T-helper 1 cell (primary cell): ENCODE measurements at places on chromosomes 5 and 9.
A peak's percentile ranks its signal among the peaks of the same experiment; 100 is the strongest.

GRCh38 chr5:31131381-31131891, 62.0 kb upstream of the CDH6 start:
- DNase-seq = no peak

- no peak for DNase-seq
Measured at GRCh38 chr5:13251623-13252376, 692.7 kb downstream of the DNAH5 start.

GRCh38 chr9:126674365-126675146, 60.8 kb downstream of the LMX1B start:
- DNase-seq = no peak

- no peak for DNase-seq
Measured at GRCh38 chr5:171794470-171794960, 8.9 kb downstream of the SMIM23 start.

- no peak for DNase-seq
Measured at GRCh38 chr9:105708405-105708804, 14.1 kb downstream of the TMEM38B start.

DNA sequence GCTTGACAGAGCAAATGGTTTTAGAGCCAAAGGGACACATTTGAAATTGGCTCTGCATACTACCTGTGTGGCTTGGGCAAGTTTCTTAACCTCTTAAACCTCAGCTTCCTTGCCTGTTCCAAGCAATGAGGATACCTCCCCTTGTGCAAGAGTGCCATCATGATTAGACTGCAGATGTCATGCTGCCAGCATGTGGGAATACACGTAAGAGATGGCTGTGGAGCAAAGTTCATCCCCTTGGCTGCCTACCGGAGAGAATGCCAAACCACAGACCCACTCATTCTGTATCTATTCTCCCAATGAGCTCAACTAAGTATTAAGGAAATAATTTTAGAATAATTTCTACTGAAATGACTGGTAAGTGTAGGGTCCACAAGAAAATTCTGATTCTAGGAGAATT, 101.3 kb downstream of the WDR41 start:
- DNase-seq = no peak

GRCh38 chr5:109614301-109614700, 75.4 kb upstream of the MAN2A1 start:
- DNase-seq = no peak

DNA sequence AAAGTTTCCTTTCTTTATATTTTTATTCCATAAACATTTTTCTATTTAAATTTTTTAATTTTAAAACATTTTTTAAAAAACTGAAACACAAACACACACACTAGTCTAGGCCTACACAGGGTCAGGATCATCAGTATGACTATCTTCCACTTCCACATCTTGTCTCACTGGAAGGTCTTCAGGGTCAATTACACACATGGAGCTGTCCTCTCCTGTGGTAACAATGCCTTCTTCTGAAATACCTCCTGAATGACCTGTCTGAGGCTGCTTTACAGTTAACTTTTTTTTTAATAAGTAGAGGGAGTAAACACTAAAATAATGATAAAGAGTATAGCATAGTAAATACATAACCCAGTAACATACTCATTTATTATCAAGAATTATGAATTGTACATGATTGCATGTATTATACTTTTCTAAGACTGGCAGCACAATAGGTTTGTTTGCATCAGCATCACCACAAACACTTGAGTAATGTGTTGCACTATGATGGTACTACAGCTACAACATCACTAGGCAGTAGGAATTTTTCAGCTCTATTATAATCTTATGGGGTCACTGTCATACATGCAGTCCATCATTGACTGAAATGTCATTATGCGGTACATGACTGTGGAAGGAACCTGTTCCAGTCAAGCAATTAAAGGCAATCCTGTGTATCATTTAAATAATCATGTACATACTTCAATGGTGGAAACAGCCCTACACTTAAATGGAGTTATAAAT, 17.4 kb upstream of the CEP120 start:
- no peak for DNase-seq

GRCh38 chr9:27602954-27603353, 29.7 kb upstream of the C9orf72 start:
- DNase-seq = no peak

- no peak for DNase-seq
Measured at GRCh38 chr5:39274398-39275085, 55.2 kb upstream of the FYB1 start.

- DNase-seq = no peak
Measured at GRCh38 chr5:61280761-61281427, 51.2 kb upstream of the ZSWIM6 start.

GRCh38 chr5:114305402-114306207, 56.3 kb upstream of the KCNN2 start:
- no peak for DNase-seq

DNA sequence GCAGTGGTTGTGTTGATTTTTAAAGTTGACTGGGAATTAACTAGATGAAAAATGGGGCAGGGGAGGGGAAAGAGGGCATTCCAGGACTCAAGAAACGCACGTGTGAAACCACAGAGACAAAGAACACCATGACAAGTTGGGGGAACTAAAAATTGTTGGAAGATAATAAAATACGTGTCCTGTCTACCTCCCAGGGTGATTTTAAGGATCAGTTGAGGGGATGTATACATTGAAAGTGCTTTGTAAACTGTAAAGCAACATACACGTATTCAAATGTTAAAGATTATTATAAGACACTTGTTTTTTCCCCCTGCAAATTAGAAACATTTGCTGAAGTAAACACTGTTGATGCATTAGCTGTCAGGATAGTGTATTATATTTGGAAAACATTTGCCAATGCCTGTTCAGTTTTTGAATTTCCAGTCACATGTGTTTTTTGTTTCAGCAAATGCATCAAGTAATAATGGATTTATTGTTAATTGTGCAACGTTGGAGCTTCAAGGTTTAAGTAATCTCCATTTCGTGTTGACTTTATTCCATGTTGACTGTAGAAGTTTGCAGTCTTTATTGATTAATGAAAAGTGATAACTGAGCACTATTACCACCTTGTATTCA, 412.7 kb downstream of the ACTL7B start:
- DNase-seq = no peak

DNA sequence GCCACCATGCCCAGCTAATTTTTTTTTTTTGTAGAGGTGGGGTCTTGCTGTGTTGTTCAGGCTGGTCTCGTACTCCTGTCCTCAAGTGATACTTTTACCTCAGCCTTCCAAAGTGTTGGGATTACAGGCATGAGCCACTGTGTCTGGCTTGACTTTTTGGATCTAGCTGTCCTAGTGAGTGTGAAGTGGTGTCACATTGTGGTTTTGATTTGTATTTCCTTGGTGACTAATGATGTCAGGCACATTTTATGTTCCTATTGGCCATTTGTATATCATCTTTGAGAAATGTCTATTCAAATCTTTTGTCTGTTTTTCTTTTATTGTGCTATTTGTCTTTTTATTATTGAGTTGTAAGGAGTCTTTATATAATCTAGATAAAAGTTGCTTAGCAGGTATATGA, 53.5 kb upstream of the MCCC2 start:
- no peak for DNase-seq

- no peak for DNase-seq
Measured at GRCh38 chr9:134854541-134854981, 26.0 kb upstream of the FCN2 start.

DNA sequence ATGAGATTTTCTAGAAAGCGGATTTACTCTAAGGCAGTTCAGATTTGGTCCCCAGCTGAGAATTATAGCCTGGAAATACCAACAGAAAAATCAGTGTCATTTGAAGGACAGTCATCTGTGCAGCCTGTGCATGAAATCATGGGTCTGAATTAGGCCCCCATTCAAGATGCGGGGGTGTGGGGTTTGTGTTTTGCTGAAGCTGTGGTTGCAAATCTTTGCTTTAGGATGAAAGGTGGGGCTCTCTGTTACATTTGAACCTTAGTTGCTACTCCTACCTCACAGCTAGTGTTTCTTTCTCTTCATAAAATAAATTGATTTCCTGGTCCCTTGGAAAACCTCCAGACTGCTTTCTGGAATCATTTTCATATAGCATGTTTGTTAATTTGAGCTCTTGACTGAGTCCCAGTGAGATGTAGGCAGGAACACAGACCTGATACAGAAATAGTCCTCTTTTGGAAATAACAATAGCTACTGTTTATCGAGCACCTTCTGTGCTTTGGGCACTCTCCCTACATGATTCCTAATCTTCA, 4.8 kb upstream of the ABL1 start:
- no peak for DNase-seq

DNA sequence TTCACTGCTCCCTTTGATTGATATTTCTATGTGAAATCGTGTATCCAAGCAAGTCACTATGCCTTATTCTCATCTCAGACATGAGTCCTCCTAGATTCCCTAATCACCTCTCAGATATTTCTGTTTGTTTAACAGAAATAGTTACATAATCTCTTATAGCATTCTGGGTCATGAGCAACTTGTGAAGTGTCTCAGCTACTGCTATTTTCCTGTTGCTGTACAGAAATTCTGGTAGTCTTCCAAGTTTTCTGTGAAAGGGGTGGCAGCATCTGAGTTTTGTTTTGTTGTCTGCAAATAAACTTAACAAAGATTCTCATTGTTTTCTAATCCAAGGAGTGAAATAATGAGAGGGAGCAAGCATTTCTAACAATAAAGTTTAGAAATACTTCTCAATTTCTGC, 256.9 kb upstream of the ST8SIA4 start:
- no peak for DNase-seq

DNA sequence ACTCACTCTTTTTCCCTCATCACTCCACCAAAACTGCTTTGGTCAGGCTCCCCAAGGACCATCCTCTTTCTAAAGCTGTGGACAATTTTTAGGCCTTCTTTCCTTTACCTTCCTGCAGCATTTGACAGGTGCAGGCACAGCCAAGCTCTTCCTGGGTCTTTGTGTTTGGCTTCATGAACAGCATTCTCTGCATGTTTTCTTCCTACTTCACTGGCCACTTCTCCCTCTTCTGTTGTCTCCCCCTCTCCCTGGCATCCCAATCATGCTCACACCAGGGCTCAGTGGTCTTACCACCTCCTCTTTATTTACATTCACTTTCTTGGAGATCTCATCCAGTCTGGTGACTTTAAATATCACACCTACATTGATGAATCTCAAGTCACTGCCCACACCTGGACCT, 51.1 kb downstream of the CTNND2 start:
- no peak for DNase-seq

GRCh38 chr5:40486437-40487275, 193.1 kb upstream of the PTGER4 start:
- peak; percentile 88 for DNase-seq

DNA sequence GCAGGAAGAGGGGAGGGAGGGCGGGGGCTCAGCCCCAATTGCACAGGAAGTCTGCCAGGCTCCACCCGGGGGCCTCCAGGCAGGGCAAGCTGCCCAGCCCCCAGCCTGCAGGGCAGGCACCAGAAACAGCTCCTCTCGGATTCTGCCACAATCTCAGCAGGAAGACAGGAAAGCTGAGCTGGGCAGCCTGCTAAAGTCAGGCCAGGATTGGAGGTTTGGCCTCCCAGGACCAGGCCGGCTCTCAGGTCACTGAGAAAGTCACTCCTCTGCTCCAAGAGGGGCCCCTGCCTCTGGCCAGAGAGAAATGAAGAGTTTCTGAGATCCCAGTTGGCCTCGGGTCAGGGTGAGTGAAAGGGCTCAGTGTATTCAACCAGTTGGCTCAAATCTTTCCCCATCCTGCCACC, 54.6 kb upstream of the STXBP1 start:
- no peak for DNase-seq

GRCh38 chr9:38082446-38083287, 13.6 kb upstream of the SHB start:
- DNase-seq = no peak

- DNase-seq = no peak
Measured at GRCh38 chr5:74538206-74538661, 102.3 kb downstream of the ENC1 start.

DNA sequence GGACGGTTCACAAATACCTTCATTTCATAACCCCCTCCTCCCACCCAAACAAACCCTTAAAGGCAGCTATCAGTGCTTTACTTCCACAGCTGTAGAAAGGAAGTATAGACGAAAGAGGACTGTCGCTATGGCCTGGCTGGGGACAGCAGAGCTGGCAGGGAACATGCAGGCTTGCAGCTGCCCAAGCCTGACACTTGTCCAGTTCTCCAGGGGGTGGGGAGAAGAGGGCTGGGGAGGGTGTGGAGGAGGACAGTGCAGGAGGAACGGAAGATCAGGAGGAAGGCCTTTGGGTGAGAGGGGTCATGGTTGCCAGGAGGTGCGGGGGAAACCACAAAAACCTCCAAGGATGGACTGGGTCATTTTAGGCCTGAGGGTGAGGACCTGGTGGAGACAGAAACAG, 25.9 kb downstream of the ARPC5L start:
- DNase-seq = no peak

- DNase-seq = no peak
Measured at GRCh38 chr9:14275331-14275730, 38.6 kb downstream of the NFIB start.

DNA sequence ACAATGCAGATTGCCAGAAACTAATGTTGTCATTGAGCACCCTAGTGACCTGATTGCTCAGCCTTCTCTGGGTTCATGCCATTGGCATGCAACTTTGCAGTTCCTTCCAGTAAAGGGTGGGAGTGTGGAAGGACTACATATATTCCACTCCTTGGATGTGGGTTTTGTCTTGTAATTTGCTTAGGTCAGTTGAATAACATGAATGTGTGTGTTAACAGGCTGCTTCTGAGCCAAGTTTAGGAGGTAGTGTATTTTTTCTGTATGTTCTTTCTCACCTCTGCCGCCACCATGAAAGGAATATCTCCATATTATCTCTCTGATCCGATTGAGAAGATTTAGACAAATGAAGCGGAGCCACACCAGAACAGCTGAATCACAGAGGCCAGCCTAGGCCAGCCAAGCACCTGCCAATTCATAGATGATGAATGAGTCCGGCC, 1929.6 kb upstream of the CDH6 start:
- no peak for DNase-seq

GRCh38 chr5:150596826-150597225, 43.6 kb upstream of the SYNPO start:
- no peak for DNase-seq

DNA sequence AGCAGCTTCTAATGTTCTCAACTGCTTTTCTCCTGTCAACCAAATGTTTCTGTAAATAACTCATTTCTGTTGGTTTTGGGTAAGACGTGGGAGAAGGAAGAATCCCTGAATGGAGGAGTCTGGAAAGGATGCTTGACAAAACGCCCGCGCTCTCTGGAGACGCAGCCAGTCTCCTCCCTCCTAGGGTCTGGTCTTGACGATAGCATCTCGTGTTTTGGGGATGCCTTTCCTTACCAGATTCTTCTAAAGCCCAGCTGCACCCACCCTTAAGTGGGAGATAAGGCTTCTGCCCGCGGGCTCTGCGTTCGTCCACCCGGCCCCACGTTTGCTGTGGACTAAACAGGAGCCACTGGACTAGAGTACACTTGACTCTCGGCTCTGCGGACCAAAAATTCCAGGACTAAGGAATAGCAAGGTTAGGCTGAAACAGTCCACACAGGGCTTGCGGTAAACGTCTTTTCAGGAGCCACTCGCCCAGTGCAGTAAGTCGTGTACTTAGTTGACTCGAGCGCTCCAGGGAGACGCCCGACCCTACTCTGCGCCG, 491 bp upstream of the CTSL start:
- DNase-seq = no peak

DNA sequence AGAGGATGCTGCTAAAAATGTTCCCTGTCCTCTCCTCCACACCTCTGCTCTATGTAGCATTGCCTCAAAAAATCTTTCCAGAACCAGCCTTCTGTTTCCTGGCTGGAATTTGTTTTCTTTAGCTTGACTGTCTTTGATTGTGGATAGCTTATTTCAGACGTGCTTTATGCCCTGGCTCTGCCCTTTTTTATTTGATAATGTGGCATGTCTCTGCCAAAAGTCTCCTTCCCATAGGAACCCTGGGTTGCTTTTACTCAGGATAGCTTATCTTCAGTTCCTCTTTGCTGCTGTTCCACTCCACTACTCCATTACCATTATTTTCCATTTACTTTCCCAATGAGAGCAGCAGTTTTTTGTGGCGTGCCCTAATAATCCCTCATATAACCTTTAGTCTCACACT, 885 bp upstream of the TMEM252 start:
- no peak for DNase-seq
